ENCODE measurements at places on chromosomes 7 and 10.

- DNase-seq = no peak
These were observed 33.2 kb upstream of the PPP1R9A start for GRCh38 chr7:94874036-94874785.

DNA sequence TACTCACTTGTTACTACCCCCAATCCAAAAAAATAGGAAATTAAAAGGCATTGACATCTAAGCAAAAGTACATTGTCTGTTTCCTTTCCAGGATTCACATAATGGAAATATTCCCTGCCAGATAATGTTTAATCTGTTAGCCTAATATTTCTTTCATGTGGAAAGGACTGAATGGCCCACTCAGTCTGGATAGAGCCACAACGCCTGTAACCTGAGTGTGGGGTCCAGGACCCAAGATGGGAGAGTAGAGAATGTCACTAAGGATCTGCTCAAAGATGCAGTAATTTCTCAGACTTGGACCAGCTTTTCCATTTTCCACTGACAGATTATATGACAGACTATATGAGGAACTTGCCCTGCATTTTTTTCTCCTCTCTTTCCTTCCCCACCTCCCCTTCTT, 1088.9 kb downstream of the KCNMA1 start:
- DNase-seq = no peak

DNA sequence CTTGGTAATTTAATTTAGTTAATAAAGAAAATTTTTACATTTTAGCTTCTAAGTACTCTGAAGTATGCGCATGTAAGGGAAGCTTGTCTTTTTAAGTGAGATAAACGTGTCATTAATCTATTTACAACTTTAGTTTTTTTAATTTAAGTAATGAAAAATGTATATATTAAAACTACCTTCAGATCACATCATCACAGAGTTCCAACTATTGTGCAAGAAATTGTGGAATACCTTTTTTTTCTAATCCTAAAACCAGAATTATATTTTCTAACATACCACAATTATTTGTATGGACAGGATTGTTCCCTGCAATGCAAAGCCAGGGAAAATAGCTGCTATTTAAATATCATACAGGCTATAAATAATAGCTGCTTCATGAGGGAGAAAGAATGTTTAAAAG, 303.2 kb upstream of the KCND2 start:
- no peak for DNase-seq

- no peak for DNase-seq
These were observed 40.6 kb downstream of the SYPL1 start for GRCh38 chr7:106071356-106071998.

DNA sequence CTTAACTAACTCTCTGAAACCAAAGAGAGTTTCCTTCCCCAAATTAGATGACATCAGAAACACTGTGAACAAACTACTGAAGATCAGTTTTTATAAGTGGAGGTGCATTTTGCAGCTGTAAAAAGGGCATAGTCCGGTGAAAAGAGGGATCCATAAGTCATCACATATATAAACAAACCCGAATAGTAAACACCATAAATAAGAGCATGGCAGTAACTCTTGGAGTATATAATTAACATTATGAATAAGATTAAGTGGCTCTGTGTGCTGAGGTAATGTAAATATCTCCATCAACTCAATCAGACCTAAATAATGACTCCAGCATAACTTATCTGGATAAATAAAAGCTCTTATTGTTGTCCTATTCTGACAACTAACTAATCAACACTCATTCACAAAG, 43.0 kb upstream of the SHTN1 start:
- no peak for DNase-seq

- DNase-seq = no peak
These were observed 109.4 kb downstream of the HIBADH start for GRCh38 chr7:27553273-27553672.

DNA sequence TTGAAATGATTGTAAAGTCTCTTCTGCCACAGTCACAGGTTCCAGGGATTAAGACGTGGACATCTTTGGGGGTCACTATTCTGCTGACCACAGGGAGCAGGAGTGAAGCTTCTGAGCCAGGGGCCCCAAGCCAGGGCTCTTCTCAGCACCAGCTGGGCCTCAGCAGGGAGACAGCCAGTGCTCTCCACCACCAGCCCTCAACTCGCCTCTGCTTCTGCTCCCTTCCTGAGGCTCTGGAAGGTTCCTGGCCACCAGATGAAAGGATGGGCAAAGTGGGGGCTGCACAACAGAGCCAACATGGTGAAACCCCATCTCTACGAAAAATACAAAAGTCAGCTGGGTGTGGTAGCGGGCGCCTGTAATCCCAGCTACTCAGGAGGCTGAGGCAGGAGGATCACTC, 11.2 kb upstream of the CRYGN start:
- no peak for DNase-seq
